ENCODE measurements at places on chromosomes 13 and 19.

- DNase-seq: no peak
Observed at GRCh38 chr13:21316376-21316775, 139.9 kb downstream of the MRPL57 start.

GRCh38 chr19:18161636-18162002 is 8.7 kb downstream of the PIK3R2 start:
- no peak for DNase-seq

- no peak for DNase-seq
Observed at GRCh38 chr13:113782472-113782871, 23.4 kb downstream of the TMEM255B start.

DNA sequence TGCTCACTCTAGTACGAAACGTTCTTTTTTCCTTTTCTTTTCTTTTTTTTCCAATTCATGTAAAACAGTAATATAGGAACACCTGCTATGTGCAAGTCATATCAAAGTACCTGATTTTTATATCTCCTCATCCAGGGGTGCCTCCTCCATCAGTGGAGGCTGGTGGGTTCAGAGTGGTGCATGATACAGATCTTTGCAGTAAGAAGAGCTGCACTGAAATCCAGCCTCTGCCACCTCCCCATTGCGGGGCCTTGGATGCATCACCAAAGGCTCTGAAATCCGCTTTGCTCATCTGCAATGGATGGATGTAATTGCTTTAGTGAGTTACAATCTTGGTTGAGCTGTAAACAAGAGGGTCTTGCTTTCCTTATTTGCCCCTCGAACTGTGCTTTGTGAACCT is 38.3 kb downstream of the GPR12 start:
- no peak for DNase-seq

DNA sequence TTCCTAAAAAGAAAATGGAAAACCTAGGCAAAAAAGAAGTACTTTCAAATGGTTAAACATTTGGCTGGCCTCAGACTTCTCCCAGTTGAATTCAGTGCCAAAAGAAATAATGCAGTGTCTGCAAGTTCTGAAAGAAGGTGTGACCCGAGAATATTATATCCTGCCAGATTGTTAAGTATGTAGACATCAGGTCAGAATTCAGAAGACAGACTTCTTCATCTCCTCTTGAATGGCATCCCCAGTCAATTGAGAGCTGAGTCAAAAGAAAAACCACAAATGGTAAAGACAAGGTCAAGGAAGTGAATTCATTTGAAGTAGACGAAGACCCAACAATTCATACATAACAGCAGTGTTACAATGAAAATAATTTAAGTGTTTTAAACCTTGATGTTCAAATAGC is 194.5 kb downstream of the NBEA start:
- no peak for DNase-seq

GRCh38 chr13:46004491-46004890 is 48.1 kb downstream of the ZC3H13 start:
- no peak for DNase-seq

DNA sequence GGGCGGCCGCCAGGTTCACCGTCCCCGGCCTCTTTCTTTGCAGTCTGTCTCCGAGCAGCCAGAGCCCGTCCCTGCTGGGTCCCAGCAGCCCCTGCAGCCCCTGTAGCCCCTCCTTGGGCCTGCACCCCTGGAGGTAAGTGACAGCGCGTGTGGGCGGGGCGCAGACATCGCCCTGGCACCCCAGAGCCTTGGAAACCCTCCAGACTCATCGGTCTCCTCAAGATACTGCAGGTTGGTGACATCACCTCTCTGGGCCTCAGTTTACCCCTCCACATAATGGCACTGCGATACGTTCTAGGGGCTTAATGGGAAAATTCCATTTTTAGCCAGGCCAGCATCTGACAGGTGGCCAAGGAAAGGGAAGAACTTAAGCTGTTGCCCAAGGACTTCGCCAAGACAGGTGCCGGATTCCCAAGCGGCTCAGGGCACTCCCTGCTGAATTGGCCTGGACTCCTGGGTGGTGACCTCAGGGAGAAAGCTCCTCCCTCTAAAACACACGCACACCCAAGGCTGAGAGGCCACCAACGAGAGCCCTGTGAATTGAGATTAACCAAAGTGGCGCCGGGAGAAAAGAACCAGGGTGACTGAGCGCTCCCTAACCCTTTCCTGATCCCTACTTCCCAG is 13.1 kb downstream of the MAST3 start:
- DNase-seq: no peak

- DNase-seq: no peak
Observed at GRCh38 chr13:82341116-82341515, 1541.2 kb downstream of the SLITRK1 start.

GRCh38 chr19:42169486-42170413 is 37.5 kb upstream of the POU2F2 start:
- no peak for DNase-seq

Data from T-helper 2 cell (primary cell).